Hematopoietic multipotent progenitor cell treated with erythropoietin and hydrocortisone succinate and interleukin-3 and kit ligand, for 15 days (in vitro differentiated cells): ENCODE measurements at places on chromosomes 3 and 15.

GRCh38 chr3:27723001-27723445, 900 bp upstream of the EOMES start:
- DNase-seq = no peak

DNA sequence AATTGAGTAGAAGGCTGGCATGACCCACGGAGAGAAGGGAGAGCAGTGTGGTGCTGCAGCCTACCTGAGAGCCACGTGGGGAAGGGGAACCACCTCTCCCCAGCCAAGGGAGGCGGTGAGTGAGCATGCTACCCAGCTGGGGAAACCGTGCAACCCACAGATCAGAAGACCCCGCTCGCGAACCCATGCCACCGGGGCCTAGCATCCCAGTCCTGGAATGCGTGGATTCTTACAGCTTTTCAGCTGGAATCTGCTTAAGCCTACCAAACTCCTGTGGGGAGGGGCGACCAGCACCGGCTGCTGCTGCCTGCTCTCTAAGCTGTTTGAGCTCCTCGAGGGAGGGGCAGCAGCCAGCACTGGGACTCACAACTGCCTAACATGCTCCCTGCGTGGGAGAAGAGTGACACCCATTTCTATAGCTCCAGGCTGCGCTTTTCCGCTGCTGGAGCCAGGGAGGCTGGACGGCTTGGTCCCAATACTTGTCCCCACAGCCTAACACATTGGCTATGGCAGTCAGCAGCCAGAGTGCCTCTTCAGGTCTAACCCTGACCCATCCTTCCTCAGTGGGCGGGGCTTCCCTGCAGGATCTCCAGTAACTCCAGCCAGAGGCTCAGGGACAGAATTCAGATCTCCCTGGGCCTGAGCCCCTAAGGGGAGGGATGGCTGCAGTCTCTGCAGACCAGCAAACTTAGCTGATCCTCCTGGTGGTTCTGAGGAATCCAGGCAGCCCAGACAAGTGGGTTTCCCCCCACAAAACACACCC, 20.0 kb upstream of the TEX55 start:
- DNase-seq = no peak

GRCh38 chr3:138457863-138458735, 23.7 kb downstream of the ESYT3 start:
- no peak for DNase-seq

GRCh38 chr3:74456166-74456565, 158.3 kb downstream of the CNTN3 start:
- DNase-seq = no peak

DNA sequence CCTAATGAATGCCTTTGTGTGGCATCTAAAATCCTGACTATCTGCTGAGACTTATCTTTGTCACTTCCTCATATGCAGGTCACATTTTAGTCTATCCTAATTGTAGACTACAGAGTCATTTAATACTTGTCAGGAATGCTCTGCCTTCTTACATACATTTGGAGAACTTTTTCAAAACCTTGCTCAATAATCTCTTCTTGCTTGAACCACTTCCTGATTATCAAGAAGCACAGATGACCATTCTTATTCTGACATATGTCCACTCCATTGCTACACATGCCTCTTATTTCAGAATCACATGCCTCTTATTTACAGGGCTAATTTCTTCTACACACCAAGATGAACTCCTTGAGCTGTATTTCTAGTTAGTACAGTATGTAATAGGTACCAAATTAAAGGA, 400.3 kb downstream of the TBC1D5 start:
- no peak for DNase-seq

- no peak for DNase-seq
Observed at GRCh38 chr15:82571722-82572222, 31.5 kb upstream of the RPS17 start.
